NT2/D1 (cell line): ENCODE measurements at places on chromosomes 6 and 20.

GRCh38 chr6:47230579-47230978 is 79.1 kb downstream of the TNFRSF21 start:
- no peak for DNase-seq

- no peak for DNase-seq
Measured at GRCh38 chr20:53795170-53795569, 201.5 kb upstream of the ZNF217 start.

- no peak for DNase-seq
Measured at GRCh38 chr6:149864578-149865535, 698 bp upstream of the LRP11 start.

DNA sequence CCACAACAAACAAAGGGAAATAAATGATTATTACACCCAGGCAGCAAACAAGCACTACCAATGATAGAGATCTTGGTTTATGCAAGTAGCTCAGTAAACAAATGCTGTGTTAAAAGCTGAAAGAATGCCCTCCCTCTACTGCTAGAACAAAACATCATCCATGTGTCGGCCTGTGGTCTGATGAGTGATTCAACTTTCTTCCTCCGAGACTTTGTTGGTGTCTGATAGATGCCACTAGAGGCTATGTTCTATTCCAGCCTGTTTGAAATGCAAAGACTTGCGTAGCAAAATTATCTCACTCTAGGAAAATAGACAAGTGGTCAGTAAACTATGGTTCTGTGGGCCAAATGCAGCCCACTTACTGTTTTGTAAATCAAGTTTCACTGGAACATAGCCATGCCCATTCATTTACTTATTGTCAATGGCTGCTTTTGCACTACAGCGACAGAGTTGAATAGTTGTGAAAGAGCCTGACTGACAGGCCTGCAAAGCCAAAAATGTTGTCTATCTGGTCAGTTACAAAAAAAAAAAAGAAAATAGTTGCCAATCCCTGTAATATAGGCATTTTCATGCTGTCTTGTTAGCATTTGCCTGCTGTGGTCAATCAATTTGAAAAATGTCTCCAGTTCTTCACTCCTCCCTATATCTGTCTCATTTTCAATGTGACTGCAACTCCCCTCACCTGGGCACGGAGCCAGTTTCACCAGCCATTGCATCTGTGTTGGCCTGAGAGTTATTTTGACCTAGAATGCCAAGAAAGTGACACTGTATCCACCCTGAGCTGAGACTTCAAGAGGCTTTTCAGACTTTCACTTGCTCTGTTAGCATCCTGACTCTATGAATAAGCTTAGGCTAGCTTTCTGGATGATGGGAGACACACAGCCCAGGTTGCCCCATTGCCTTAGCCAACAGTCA is 544.6 kb upstream of the BTBD3 start:
- no peak for DNase-seq

- DNase-seq = no peak
Measured at GRCh38 chr20:63320616-63321147, 27.7 kb downstream of the COL20A1 start.
